PC-9 (cell line): ENCODE measurements at places on chromosomes 5 and 9. TPM values are rescaled to one million over a fixed set of nuclear protein-coding genes. Genes with fewer than 3 reads are reported as not detected.
A peak's percentile ranks its signal among the peaks of the same experiment; 100 is the strongest.

STKLD1 gene
- 3.1 and 4.8 TPM in 2 replicates for total RNA-seq

GRCh38 chr5:57696825-57697570, 214.4 kb upstream of the ACTBL2 start:
- H3K27ac ChIP-seq = no peak overlapping the region
- H3K4me3 ChIP-seq = no peak overlapping the region
- DNase-seq = no peak

GRCh38 chr9:121573717-121574485, 74.3 kb upstream of the GGTA1 start:
- H3K27ac ChIP-seq = no peak overlapping the region
- H3K27me3 ChIP-seq = no peaks in the 10 kb centered on the region; the same call in 1 of the 2 replicates
- H3K36me3 ChIP-seq = no peaks in the 10 kb centered on the region
- H3K4me1 ChIP-seq = no peaks in the 10 kb centered on the region

DNA sequence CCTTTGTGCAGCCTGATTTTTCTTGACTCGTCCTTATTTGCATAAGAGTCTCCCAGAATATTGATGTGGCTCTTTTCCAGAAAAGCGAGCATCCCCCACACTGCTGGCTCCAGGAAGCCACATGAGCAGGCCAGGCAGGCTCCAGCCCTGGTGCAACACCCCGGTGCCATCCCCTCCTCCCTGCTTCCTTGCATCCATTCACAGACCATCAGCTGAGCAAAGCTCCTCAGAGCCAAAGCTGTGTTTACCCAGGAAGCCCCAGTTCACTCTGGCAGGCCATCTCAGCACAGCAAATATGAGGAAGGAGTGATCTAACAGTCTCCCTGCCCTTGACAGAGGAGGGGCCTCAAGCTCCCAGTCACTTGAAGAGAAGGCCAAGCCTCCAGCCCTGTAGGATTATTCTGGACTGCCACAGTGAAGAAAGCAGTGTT, 34.4 kb downstream of the INSYN2B start:
- no peak overlapping the region for H3K4me3 ChIP-seq
- H3K4me1 ChIP-seq = peaks cover 18% of the 10 kb centered on the region
- no peaks in the 10 kb centered on the region for H3K27me3 ChIP-seq
- no peaks in the 10 kb centered on the region for H3K36me3 ChIP-seq
- peak overlapping the region; percentile 31; the same call in 1 of the 2 replicates for H3K27ac ChIP-seq

DNA sequence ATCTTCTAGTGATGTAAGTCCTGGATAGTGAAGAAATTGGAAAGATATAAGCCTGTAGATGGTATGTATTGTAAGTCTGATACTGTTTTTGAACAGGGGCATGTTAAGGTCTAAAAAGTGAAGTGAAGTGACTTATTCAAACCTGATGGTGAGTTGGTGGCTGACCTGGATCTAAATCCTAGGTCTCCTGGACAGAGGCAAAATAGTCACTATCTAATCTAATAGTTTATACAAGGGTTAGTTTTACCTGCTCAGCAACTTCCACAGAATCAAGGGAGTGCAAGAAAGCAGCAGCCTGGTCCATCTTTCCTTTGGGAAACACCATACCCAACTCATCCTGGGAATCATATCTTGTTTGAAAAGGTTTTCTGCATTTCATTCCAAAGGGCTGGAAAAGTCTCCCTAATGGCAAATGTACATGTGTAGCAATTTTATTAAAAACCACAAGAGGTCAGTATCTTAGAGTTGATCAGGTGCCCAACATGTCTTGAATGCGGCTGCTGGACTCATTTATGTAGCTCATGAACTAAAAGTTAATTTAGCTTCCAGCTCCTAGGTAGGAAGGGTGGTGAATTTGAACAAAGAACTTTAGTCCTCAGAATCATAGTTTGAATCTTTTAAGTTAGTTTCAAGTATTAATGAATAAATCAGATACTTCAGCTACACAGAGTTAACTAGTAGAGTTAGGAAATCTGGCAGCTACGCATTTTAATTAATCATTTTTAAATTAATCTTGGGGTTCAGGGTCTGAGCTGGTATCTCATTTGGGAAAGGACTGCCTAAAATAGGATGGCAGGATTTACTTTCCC, 26.0 kb downstream of the SKP2 start:
- no peaks in the 10 kb centered on the region for H3K4me1 ChIP-seq
- no peak overlapping the region for H3K4me3 ChIP-seq
- no peak overlapping the region for H3K27ac ChIP-seq

DNA sequence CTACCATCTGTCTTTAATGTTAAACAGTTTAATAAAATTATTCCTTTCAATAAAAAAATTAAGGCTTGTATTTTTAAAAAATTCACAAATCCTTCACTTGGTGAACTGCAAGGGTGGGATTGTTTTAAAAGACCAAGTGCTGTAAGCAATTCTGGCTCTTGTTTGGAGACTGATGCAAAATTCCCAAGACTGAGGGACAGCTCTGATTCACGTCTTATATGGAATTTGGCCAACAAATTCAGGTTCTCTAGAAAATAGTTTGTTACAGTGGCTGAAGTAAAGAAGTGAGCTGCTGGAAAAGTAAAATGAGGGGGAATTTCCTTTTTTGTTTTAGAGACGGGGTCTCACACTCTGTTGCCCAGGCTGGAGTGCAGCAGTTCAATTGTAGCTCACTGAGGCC, 58.3 kb downstream of the PRELID2 start:
- no peaks in the 10 kb centered on the region for H3K27me3 ChIP-seq
- no peak for DNase-seq
- peaks cover 12% of the 10 kb centered on the region for H3K4me1 ChIP-seq
- peak overlapping the region; percentile 71 for H3K27ac ChIP-seq
- no peaks in the 10 kb centered on the region for H3K36me3 ChIP-seq

- no peak overlapping the region for H3K27ac ChIP-seq
- no peaks in the 10 kb centered on the region for H3K4me1 ChIP-seq
- H3K36me3 ChIP-seq = no peaks in the 10 kb centered on the region
- H3K27me3 ChIP-seq = no peaks in the 10 kb centered on the region
- H3K4me3 ChIP-seq = no peak overlapping the region
These were observed 66.2 kb downstream of the NACC2 start for GRCh38 chr9:136028760-136029470.

GRCh38 chr9:95363051-95363841, 45.7 kb upstream of the FANCC start:
- H3K27me3 ChIP-seq = no peaks in the 10 kb centered on the region
- H3K4me3 ChIP-seq = no peak overlapping the region
- DNase-seq = no peak
- no peaks in the 10 kb centered on the region for H3K4me1 ChIP-seq
- H3K36me3 ChIP-seq = no peaks in the 10 kb centered on the region
- H3K27ac ChIP-seq = no peak overlapping the region

GRCh38 chr5:98942847-98943246, 14.0 kb upstream of the CHD1 start:
- no peaks in the 10 kb centered on the region for H3K27me3 ChIP-seq
- no peak overlapping the region for H3K27ac ChIP-seq
- H3K4me3 ChIP-seq = no peak overlapping the region
- no peak for DNase-seq

DNA sequence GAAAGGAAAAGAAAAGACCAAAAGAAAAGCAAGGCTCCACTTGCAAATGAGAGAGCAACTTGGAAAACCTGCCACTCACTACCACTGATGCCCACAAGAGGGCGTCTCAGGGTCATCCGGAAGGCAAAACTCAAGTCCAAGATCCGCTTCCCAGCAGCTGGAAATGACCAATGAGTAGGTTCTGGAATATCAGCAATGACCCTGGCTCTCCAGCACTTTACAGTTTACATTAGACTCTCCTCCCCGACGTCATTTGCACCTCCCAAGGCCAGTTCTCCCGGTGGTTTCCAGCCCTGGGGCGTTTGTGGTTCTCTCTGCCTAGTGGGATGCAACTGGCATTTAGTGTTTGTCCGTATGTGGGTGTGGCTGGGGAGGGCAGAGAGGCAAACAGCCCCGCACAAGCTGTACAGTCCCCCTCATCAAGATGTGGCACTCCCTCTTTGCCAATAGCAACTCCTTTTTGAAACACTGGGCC, 193.8 kb upstream of the ZNF618 start:
- H3K4me1 ChIP-seq = no peaks in the 10 kb centered on the region
- H3K4me3 ChIP-seq = no peak overlapping the region
- no peak overlapping the region for H3K27ac ChIP-seq
- no peaks in the 10 kb centered on the region for H3K36me3 ChIP-seq
- H3K27me3 ChIP-seq = peaks cover 88% of the 10 kb centered on the region
- no peak for DNase-seq

- no peak for DNase-seq
- H3K27me3 ChIP-seq = no peaks in the 10 kb centered on the region
- H3K4me3 ChIP-seq = no peak overlapping the region
- H3K36me3 ChIP-seq = no peaks in the 10 kb centered on the region
- H3K4me1 ChIP-seq = no peaks in the 10 kb centered on the region
These were observed 20.2 kb downstream of the PBX3 start for GRCh38 chr9:125767349-125767748.

- peaks cover 22% of the 10 kb centered on the region for H3K4me1 ChIP-seq
- H3K27me3 ChIP-seq = no peaks in the 10 kb centered on the region
- no peak overlapping the region for H3K27ac ChIP-seq
- no peak for DNase-seq
These were observed 203.6 kb downstream of the PIK3R1 start for GRCh38 chr5:68419081-68419636.

GRCh38 chr9:85430659-85431338, 311.0 kb downstream of the AGTPBP1 start:
- H3K4me1 ChIP-seq = no peaks in the 10 kb centered on the region
- H3K36me3 ChIP-seq = no peaks in the 10 kb centered on the region
- no peak overlapping the region for H3K27ac ChIP-seq
- DNase-seq = no peak

GRCh38 chr5:177105691-177106476, 19.2 kb downstream of the FGFR4 start:
- no peaks in the 10 kb centered on the region for H3K4me1 ChIP-seq
- no peak overlapping the region for H3K4me3 ChIP-seq
- no peaks in the 10 kb centered on the region for H3K36me3 ChIP-seq
- H3K27ac ChIP-seq = no peak overlapping the region

TAF11L10 gene
- not detected in 2 replicates for total RNA-seq

HK3 gene
- total RNA-seq = not detected in 2 replicates

AQP7 gene
- total RNA-seq = 0.59 TPM in 1 of 2 replicates, not detected in the other

DNA sequence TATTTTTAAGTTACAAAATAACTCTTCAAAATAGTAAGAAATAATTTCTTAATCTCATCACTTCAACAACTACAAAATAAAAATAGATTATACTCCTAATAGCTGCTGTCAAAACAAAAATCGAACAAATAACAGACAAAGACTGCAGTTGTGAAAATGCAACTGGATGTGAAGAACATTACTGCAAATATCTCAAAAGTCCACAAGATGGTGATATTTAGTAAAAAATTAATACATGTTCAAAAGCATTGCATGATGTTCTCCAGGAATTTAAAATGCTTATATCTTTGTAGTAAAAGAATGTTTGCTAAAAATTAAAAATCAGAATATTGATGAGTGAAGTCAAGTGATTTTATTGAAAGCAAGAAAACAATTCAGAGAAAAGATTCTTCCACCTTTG, 66.2 kb downstream of the MPDZ start:
- H3K4me1 ChIP-seq = no peaks in the 10 kb centered on the region
- no peaks in the 10 kb centered on the region for H3K36me3 ChIP-seq
- no peak for DNase-seq
- no peaks in the 10 kb centered on the region for H3K27me3 ChIP-seq
- H3K4me3 ChIP-seq = no peak overlapping the region
- no peak overlapping the region for H3K27ac ChIP-seq

ITGA2 gene
- total RNA-seq = 24.7 and 35.8 TPM in 2 replicates

GRCh38 chr5:117041926-117042595, 467.4 kb upstream of the SEMA6A start:
- no peaks in the 10 kb centered on the region for H3K27me3 ChIP-seq
- no peak for DNase-seq
- no peaks in the 10 kb centered on the region for H3K36me3 ChIP-seq
- H3K4me1 ChIP-seq = no peaks in the 10 kb centered on the region

DNA sequence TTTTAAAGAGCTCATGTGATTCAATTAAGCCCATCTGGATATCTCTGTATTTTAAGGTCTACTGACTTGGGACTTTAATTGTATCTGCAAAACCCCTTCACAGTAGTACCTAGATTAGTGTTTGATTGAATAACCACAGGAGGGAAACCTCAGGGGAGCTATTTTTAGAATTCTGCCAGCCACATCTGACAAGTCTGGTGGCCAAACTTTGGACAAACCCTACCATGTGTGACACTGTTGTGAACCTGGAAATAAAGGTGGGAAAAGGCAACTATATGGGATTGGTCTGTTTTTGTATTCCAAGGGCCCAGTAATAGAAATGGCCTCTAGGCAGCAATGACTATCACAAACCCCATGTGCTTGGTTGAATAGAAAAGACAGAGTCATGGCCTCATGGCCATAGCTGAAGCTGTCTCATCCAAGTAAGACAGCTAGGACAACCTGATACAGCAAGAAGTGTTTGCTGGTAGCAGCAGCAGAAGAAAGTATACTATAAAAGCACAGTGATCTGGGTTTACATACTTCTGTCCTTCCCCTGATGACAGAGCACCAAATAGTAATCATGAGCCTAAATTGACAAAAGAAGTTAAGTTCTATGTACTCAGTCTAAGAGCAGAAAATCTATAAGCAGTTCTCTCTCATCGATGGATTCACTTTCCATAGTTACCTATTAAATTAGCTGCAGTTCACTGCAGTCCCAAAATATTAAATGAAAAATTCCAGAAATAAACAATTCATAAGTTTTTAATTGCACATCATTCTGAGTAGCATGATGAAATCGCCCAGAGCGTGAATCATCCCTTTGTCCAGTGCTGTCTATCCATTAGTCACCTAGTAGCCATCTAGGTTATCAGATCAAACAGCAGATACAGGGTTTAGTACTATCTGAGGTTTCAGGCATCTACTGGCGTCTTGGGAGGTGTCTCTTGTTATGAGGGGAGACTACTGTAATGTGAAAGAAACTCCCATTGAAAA, 189.8 kb downstream of the ARHGAP26 start:
- no peaks in the 10 kb centered on the region for H3K27me3 ChIP-seq
- peak; percentile 84 for DNase-seq
- peaks cover 37% of the 10 kb centered on the region for H3K4me1 ChIP-seq
- no peak overlapping the region for H3K4me3 ChIP-seq
- H3K36me3 ChIP-seq = no peaks in the 10 kb centered on the region
